Karpas-422 (cell line): ENCODE measurements at places on chromosomes 1 and 21. TPM values are rescaled to one million over a fixed set of nuclear protein-coding genes. Genes with fewer than 3 reads are reported as not detected.

IKBKE gene
- 36.0 and 45.4 TPM in 2 replicates for total RNA-seq

DNA sequence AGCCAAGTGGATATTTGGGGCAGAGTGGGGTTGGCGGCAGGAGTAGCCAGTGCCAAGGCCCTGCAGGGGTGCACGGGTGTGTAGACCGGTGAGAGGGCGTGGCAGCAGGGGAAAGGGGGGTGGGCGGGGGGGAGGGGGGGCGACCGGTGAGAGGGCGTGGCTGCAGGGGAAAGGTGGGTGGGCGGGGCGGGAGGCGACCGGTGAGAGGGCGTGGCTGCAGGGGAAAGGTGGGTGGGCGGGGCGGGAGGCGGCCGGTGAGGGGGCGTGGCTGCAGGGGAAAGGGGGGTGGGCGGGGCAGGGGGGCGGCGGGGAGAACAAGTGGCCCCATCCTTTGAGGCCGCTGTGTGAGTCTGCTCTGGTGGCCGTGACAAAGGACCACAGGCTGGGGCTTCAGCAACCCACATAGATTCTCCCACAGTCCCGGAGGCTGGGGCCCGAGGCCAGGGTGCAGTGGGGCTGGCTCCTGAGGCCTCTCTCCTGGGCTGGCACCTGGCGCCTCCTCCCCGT is 25.8 kb downstream of the RRP1 start:
- peak; percentile 45 for DNase-seq

DNASE2B gene
- total RNA-seq = not detected in 2 replicates

DNA sequence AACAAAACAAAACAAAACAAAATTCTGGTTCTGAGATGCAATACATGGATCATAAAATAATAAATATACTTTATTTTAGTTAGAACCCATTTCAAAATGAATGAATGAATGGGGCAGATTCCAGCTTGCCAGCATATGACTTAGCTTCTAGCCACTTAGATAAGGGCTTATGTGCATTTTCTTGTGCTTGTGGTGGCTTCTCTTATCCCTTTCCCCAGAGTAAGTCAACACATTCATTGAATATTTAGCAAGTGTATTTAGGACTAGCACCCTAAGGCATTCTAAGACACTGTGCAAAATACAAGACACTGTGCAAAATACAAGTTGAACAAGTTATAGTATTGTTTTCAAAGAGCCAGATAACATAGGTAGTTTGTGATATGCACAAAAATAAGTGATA is 4.7 kb downstream of the ADIPOR1 start:
- DNase-seq = no peak

NEGR1 gene
- total RNA-seq = not detected in 2 replicates

- DNase-seq = no peak
Measured at GRCh38 chr1:107449326-107449725, 308.5 kb downstream of the NTNG1 start.

LRRC53 gene
- not detected in 2 replicates for total RNA-seq

GRCh38 chr1:202568826-202569225 is 141.4 kb downstream of the SYT2 start:
- no peak for DNase-seq

DNA sequence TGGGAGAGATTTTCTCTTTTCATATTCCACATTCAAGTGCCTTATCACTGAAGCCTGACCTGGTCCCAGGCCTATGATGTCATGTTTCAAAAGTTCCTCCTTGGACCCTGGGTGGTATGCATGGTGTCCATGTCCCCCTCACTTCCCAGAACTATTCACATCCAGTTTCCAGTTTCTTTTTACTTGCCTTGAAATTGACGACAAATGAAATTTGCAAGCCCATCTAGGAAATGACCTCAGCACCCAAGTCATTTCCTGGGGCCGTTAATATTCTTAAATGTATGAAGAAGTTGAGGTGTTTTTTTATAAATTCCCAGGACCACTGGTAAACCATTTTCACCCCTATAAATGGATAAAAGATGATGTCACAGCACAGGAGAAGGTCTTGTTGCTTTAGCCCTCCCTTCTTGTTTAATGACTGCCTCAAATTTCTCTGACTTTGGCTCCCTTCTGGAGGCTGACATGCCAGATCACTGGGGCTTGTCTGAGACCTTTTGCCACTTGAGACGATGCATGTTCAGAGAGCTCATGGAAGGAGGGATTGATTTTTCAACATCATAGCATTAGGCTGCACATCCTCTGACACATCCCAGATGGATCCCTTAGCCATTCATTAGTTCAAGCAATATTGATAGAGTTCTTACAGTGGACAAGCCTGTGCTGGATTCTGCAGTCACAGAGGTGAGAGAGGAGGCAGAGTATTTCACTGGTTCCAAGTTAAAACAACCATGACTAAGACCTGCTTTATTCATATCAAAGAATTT is 221.3 kb downstream of the PLPP3 start:
- DNase-seq = no peak

CDCP2 gene
- total RNA-seq = not detected in 2 replicates

MTARC2 gene
- 0.48 TPM in 1 of 2 replicates, not detected in the other for total RNA-seq

DNA sequence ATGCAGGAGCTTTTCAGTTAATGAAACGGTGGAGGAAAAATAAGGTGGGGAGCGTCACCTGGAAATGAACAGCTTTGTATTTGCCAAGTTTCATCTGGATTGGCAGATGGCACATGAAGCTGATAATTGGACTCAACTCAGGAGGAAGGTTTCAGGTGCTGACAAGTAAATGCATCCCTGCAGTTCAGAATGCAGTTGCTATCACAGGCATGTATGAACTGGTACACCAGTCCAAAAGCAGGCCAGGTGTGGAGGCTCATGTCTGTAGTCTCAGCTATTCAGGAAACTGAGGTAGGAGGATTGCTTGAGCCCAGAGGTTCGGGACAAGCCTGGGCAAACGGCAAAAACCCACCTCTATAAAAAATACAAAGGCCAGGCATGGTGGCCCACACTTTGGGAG is 15.5 kb downstream of the DEGS1 start:
- DNase-seq = no peak

OXCT2 gene
- total RNA-seq = not detected in 2 replicates

TSHB gene
- total RNA-seq = not detected in 2 replicates

DNA sequence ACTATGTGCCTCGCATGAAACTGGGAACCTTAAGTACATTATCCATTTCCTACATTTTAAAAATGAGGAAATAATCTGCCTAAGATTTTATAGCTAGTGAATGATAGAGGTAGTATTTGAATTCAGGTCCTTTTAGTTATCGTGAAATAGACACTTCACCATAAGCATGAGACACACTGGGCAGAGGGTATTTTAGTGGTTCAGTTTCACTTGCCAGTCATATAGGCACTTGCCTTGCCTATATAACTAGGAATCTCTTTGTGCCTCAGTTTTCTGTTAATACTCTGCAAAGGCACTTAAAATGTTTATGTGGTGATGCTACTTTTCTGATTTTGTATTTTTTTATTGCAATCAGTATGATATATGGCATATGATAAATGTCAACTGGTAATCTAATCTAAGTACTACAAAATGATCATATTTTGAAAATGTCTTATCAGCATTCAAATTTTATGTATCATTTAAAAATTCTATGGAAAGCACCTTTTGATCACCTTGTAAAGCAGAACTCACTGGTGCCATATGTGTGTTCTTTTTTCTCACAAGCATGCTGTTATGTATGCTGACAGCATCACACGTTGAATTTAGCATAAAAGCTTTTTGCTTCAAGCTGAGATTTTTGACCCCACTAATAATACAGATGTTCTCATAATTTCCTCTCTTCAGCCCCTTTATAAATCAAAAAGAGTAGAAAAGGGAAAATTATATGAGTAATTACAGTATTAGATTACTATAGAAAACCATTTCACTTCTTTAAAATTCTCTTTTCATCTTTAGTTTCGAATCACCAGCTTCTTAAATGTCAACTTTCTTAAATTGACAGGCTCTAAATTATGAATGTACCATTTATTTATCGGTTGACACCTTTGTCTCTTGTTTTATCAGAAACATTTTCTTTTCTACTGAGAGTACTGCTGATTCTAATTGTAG is 52.6 kb downstream of the RPS6KC1 start:
- no peak for DNase-seq

DNA sequence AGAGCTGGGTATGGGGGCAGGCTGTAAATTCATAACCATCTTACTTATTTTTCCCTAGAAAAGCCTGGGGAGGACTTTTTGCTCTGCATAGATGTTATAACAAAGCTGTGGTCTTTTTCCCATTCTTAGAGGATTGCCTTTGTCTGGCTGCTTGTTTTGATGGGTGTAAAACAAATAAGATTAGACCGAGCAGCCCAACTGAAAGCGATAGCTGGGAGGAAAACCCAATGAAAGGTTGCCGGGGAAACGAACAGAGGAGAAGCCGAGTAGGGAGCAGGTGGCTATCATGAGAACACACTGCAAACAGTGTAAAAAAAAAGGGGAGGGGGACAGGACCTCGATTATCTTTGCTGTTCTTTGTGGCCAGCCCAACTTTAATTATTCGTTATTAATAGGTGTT is 1.9 kb downstream of the ELAVL4 start:
- DNase-seq = no peak

DNA sequence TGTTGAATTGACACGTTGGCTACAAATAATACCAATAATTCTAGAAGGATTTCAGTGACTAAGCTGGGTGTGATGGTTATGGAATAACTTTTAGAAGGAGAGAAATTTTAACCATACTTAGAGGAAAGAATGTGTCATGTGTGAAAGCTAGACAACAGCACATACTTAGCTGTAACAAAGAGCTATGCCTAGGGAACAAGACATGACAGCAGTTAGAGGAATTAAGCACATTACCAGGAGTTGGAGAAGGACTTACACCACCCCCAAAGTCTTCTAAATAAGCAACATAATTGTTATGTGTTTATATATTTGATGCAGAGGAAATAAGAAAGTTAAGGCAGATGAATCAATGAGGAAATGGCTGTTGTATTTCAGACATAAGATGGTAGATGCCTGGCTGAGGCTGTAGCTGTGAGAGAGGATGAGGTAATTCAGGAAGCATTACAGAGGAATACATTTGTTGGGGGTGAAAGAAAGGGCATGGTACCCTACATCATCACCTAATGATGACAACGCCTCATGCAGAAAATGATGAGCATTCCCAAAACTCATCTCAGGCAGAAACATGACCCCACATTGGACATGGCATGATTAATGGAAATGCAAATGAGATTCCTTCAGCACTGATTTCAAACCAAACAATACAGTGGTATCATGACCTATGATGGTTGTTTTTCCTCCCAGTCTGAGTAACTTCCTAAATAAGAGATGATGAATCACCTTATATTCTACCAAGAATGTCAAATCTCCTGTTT is 211.5 kb downstream of the LHX8 start:
- DNase-seq = no peak

DNA sequence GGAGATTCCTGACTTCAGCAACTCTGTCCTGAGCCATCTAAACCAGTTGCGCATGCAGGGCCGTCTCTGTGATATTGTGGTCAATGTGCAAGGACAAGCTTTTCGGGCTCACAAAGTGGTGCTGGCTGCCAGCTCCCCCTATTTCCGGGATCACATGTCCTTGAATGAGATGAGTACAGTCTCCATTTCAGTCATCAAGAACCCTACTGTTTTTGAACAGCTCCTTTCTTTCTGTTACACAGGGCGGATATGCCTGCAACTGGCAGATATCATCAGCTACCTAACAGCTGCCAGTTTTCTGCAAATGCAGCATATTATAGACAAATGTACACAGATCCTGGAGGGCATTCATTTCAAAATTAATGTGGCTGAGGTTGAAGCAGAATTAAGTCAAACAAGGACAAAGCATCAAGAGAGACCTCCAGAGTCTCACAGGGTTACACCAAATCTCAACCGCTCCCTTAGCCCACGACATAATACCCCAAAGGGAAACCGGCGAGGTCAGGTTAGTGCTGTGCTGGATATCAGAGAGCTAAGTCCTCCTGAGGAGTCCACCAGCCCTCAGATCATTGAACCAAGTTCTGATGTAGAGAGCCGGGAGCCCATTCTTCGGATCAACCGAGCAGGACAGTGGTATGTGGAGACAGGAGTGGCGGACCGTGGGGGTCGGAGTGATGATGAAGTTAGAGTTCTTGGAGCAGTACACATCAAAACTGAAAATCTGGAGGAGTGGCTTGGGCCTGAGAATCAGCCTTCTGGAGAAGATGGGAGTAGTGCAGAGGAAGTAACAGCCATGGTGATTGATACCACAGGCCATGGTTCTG is 2.3 kb downstream of the ZBTB37 start:
- no peak for DNase-seq

DNA sequence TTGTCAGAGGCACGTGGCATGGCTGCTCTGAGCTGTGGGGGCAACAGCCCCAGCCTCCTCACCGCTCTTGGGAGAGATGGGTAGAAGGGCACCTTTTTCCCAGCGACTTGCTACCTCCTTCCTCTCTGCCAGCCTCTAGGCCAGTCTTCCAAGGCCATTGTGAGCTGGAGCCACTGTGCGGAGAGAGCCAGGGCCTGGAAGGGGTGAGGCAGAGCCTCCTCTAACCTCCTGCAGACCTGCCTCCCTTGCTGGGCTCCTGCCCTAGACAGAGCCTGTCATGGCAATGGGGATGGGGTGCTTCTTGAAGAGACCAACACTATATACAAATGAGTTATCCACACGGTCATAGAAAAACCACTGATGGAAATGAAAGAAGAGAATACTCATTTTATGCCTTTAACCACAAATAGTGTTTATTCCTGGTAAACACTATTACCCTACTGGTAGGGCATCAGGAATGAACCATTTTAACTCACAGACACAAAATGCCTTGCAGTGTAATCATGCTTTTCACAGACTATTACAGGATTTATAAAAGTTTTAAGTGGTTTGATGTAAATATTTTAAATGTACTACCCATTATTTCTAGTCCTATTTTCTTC is 5.0 kb upstream of the IGFN1 start:
- DNase-seq = no peak

GRCh38 chr1:172453153-172453545 is 9.3 kb upstream of the PIGC start:
- DNase-seq = no peak

DNA sequence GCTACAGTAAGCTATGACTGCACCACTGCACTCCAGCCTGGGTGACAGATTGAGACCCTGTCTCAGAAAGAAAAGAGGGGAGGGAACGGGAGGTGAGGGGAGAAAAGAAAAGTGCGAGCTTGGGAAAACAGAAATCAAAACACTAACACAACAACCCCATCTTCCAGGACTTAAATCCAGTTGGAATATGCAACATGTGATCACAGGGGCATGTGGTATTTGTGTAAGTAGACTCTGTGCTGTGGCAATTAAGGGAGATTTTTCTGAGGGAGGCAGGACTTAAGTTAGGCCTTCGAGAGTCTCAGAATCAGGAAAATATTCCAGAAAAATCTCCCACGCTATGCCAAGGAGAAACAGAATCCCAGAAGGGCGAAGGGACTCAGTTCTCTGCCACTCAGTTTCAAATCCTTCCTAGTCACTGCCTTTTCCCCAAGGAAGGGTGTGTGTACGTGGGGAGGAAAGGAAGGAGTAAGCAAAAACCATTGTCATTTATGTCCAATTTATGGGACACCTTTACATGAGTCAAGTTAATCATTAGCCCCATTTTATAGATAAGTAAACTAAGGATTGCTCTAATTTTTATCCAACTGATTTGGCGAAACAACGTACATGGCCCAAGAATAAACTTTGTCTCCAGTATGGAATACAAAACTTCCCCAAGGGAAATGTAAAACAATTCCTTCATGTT is 12.3 kb downstream of the ID3 start:
- no peak for DNase-seq

GJA9 gene
- not detected in 2 replicates for total RNA-seq
